CD14-positive monocyte (primary cell): ENCODE measurements at places on chromosomes 6 and 20.

- no peak for DNase-seq
Measured at GRCh38 chr6:142966294-142966693, 21.3 kb upstream of the HIVEP2 start.

DNA sequence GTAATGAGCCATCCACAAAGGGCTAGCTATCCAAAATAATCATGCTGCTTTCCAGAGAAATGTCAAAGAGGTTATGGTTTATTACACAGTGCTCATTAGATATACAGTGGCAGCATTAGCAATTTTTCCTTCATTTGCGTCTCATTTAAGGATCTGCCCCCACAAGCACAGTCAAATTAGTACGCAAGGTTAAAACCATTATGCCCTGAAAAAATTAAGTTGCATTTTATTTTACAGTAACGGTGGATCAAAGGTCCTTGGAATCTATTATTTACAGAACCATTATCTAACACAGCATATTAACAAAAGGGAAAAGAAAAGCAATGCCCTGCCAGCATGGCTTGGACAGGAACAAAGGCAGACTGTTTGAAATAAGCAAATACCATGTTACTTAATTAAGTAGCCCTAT lies 144.8 kb downstream of the PDSS2 start:
- no peak for DNase-seq

DNA sequence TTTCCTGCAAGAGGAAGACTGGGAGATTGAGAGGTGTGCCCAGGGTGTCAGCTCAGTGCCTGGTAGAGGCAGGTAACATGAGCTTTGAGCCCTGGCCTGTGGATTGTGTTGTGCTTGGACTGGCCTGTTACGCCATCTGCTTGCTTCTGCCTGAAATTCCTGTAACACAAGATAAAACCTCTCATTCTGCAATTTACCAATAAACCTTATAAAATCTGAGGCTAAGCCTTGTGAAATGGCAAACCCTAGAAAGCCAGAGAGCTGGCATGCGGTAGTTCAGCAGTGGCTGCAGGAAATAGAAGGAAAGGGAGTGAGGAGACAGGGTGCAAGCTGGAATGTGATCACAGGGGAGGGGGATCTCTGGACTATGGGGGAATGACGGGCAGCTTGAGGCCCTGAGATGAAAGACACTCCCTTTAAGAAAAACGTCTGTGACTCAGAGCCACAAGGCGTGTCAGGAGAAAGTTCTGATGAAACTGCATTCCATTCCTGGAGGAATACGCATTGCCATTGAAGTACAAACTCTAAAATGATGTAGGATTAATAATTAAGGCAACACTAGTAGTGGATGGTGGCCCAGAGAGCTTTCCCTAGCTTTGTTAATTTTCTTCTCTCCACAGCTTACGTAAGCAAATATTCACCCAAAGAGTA lies 26.3 kb upstream of the TFAP2A start:
- no peak for DNase-seq

DNA sequence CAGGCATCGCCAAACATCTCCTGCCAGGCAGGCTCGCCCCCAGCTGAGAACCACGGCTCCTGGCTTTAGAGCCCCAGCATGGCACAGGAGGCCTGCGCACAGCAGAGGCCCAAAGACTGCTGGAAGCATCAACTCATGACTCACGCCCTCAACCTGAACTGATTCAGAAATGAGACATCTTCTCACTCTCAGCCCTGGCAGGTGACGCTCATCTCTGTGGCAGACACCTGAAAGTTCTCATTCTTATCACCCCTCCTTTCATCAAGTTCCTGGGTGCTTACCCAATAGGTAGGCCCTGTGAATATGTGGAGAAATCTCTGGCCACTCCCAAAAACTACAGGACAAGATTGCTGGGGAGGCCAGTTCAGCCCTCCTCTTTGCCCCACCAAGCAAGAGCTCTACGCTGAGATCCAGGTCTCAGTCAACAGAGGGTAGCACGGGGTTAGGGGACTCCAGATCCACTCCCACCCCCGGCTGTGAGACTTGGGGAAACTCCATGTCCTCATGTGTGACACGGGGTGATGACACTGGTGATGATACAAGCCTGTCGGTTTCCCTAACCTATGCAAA lies 11.3 kb downstream of the NFATC2 start:
- no peak for DNase-seq

DNA sequence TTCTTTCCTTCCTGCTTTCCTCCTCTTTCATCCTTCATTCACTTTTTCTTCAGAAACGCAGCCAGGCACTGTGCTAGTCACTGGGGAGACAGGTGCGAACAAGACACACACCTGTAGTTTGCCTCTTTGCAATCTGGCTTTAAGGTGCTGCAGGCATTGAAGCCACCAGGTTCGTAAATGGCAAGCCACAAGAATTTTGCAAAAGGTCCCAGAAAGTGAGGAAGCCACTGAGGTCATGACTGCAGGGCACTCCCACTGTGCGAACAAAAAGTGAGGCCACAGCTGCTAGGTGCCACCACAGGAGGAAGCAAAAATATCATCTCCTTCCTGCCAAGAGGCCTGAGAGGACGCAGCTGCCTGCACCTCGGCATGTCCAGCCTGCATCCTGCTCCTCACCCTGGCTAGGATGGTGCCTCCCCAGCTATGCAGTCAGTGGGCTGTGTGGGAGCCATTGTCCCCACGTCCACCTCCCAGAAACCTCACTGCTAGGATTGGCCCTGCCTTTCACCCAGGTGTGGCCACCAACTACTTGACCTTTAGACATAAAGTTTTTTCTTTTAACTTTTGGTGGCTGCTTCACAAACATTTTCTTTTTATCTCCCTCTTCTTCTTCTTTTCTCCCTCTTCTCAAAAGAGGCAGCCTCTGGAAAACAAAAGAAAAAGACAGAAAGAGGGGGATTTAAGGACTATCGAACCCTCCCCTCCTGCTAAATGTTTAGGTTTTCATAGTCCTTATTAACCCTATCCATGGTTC lies 230.8 kb downstream of the BCAS1 start:
- DNase-seq: peak; percentile 71

- DNase-seq: no peak
Measured at GRCh38 chr6:5537132-5537531, 275.8 kb downstream of the FARS2 start.

GRCh38 chr6:135423649-135424128 lies 73.9 kb downstream of the AHI1 start:
- DNase-seq: peak; percentile 30

DNA sequence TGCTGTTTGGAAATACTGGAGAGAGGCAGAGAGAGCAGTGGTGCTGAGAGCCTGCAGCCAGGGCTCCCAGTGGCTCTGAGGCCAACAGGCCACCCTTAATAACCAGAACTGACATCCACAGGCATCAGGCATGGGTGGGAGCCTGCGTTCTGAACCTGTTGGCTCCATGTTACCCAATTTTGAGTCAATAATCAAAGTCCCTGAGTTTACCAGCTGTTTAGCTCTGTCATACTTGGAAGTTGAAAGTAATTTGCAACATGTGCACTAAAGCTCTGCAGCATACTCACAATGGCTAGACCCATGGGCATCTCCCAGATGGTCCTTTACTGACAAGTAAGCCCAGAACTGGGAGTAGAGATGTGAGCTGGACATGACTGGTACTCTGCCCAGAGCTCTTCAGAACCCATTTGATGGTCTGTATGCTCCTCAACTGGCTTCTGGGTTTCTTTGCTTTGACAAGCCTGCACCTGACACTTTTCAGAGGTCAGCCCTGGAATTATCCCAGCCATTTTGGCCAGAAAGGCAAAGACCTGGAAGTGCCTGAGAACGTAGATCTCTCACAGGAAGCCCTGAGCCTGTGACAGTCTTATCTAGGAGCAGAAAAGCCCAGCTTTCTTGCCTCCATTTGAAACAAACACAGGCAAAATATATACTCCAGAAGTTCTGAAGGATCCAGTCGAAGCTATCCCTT lies 122.4 kb upstream of the CITED2 start:
- no peak for DNase-seq

DNA sequence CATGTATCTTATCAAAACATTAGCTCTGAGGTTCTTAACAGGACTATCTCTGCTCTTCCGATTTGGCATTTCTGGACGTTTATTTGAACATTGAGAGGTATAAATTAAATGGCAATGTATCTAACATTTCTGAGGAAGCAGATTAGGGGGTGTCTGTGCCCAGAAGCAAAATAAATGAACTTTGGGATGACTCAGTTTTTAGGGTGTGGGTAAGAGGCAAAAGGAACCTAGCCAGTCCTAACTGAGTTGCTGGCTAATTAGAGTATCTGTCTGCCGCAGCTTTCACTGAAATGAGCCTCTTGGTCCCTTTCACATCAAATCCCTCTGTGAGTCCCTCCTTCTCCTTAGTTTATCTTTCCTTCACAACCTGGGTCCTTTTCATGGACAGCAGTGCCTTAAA lies 1.1 kb downstream of the RNF144B start:
- DNase-seq: peak; percentile 31

DNA sequence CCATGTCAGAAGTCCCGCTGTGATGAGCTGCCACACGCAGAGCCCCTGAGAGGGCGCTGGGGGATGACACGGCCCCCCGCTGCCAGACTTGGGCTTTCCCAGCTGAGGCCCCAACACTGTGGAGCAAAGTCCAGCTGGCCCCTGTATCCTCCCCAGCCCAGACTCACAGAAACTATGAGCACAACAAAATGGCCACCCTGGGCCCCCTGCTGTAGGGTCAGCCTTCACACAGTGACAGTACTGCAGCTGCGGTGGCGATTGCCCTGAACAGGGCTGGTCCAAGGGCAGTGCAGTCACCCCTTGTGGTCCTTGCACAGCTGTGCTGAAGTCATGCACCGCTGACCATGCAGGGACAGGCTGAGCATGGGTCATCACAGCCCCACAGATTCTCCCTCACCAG lies 78.2 kb upstream of the CST7 start:
- DNase-seq: no peak

- DNase-seq: no peak
Measured at GRCh38 chr20:35511814-35512420, 17.5 kb downstream of the C20orf173 start.

DNA sequence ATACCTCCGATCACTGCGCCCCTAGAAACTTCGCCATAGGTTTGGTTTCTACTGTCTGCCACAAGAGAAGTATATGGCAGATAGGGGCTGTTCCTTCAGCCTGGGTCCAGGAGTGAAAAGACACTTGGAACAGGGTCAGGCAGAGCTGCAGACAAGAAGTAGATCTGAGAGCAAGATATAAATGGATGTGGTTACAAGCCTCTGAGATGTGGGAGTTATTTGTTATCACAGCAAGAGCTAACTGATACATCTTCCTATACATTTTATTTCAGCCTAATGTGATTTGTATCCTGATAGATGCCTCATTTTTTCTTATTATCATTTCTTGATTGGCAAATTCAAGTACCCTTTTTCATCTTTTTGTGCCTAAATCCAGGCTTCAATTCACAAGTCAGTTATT lies 40.9 kb upstream of the ADTRP start:
- no peak for DNase-seq

DNA sequence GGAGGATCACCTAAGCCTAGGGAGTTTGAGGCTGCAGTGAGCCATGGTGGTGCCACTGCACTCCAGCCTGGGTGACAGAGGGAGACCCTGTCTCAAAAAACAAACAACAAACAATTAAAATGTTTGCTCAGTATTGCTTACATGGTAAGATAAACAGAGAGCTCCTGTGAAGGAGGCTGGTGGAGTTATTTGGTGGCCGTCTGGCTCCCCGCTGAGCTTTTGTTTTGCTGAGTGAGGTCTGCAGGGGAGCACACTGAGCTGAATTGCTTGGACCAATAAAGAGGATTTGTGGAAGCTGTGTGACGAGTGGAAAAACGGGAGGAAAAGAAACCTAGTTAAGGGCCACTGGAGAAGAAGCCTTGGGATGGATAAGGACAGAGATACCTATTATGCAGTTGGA lies 41.1 kb upstream of the BMP6 start:
- no peak for DNase-seq

- no peak for DNase-seq
Measured at GRCh38 chr6:97282238-97282725, 734 bp downstream of the MMS22L start.
